ENCODE measurements at places on chromosomes 6 and 20. TPM values are rescaled to one million over a fixed set of nuclear protein-coding genes. Genes with fewer than 3 reads are reported as not detected.

DNA sequence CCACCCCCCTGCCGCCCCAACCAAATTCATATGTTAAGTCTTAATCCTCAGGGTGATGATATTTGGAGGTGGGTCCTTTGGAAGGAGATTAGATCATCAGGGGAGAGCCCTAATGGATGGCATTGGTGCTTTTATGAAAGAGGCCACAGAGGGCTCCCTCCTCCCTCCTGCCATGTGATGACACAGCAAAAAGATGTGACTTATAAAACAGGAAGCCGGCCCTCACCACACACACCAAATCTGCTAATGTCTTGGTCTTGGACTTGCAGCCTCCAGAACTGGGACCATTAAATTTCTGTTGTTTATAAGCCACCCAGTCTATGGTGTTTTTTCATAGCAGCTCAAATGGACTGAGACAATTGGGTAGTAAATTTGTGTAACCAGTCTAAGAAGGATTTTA, 176.3 kb downstream of the ADGRG6 start:
- H3K27me3 ChIP-seq: no peaks in the 10 kb centered on the region
- no peaks in the 10 kb centered on the region for H3K4me1 ChIP-seq
- no peak for DNase-seq
- H3K4me3 ChIP-seq: no peak overlapping the region
- no peaks in the 10 kb centered on the region for H3K36me3 ChIP-seq
- no peak overlapping the region for H3K27ac ChIP-seq

Gene LAMA4
- total RNA-seq: 10.6 TPM

- DNase-seq: no peak
- H3K36me3 ChIP-seq: peaks cover 12% of the 10 kb centered on the region
- H3K4me3 ChIP-seq: no peak overlapping the region
- H3K4me1 ChIP-seq: no peaks in the 10 kb centered on the region
- H3K27ac ChIP-seq: no peak overlapping the region
- H3K27me3 ChIP-seq: no peaks in the 10 kb centered on the region
These were observed 38.2 kb downstream of the MDN1 start for GRCh38 chr6:89781070-89782034.

Gene COQ3
- 7.3 TPM for total RNA-seq

DNA sequence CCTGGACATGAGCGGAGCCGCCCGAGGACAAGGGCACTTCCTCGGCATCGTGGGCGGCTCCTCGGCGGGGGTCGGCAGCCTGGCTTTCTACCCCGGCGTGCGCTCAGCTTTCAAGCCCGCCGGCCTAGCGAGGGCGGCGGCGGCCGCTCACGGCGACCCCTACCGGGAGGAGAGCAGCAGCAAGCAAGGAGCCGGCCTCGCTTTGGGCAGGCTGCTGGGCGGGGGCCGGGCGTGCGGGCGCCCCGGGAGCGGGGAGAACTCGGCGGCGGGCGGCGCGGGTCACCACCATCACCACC, 6.7 kb downstream of the PRDM13 start:
- peaks cover 69% of the 10 kb centered on the region for H3K27me3 ChIP-seq
- no peaks in the 10 kb centered on the region for H3K36me3 ChIP-seq
- no peak overlapping the region for H3K27ac ChIP-seq
- H3K4me3 ChIP-seq: no peak overlapping the region
- peaks cover 21% of the 10 kb centered on the region for H3K4me1 ChIP-seq

DNA sequence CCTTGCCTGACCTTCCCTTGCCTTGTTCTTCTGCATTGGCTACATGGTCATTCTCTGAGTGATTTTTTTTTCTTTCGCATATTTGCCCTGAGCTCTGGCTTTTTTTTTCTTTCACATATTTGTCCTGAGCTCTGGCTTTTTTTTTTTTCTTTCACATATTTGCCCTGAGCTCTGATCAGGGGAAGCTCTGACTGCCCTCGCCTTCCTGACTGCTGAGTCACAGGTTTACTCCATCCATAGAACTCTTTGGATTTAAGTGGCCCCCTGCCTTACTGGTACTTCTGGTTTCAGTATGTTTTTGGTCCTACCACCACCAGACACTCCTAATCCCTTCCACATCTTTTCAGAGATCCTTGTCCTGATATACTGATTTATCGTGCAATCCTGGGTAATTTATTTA, 201.1 kb downstream of the OGFRL1 start:
- DNase-seq: no peak
- no peak overlapping the region for H3K27ac ChIP-seq
- no peak overlapping the region for H3K4me3 ChIP-seq
- no peaks in the 10 kb centered on the region for H3K4me1 ChIP-seq
- no peaks in the 10 kb centered on the region for H3K36me3 ChIP-seq

DNA sequence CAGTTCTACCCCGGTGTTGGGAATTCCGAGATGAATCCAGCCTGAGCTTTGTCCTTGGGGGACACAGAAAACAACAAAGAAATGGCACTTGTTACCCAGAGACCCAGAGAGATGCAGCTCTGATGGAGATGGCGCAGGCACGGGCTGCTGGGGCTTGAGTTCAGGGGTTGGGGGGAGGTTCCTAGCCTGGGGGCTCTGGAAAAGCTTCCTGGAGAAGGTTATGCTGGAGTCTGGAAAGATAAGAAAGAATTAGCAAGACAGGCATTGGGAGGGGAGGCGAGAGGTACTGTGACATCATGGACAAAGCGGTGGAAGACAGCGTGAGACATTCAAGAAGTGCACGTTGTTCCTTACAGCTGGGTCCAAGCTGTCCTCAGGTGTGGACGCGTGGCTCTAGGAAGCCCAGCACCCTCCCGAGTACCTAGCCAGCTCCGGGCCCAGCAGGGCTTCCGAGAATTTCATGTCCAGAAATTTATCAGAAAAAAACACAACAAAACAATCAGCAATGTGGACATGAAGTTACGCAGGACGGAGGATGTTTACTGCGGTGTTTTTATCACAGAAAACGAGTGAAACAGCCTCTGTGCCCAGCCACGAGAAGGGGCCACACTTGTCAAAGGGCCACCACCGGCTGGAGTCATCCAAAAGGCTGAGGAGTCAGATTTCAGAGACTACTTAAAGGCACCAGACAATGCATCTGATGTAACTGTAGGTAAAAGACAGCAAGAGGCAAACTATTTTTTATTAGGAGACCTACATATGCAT, 39.5 kb downstream of the C20orf203 start:
- H3K4me3 ChIP-seq: no peak overlapping the region
- H3K27me3 ChIP-seq: no peaks in the 10 kb centered on the region
- H3K4me1 ChIP-seq: no peaks in the 10 kb centered on the region
- DNase-seq: no peak
- no peaks in the 10 kb centered on the region for H3K36me3 ChIP-seq

GRCh38 chr6:75556240-75556639, 45.4 kb upstream of the SENP6 start:
- no peak for DNase-seq
- H3K4me3 ChIP-seq: no peak overlapping the region
- H3K36me3 ChIP-seq: no peaks in the 10 kb centered on the region
- no peak overlapping the region for H3K27ac ChIP-seq
- no peaks in the 10 kb centered on the region for H3K4me1 ChIP-seq

DNA sequence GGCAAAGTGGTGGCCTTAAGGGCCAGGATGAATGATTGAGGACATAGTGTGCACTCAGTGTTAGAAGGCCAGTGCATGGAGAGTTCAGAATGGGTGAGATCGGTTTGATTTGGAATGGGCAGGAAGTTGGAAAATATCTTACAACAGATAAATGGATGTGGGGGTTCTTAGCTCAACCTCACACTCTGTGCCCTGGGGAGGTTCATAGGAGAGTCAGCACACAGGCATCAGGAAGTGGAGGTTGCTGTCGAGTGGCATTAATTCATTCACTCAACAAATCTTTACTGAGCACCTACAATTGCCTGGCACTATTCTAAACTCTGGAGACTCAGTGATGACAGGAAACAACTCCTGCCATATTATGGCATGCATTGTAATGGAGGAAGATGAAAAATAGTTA, 313.7 kb upstream of the SUPT3H start:
- H3K4me3 ChIP-seq: no peak overlapping the region
- no peaks in the 10 kb centered on the region for H3K27me3 ChIP-seq
- no peak overlapping the region for H3K27ac ChIP-seq
- no peaks in the 10 kb centered on the region for H3K36me3 ChIP-seq
- no peak for DNase-seq

GRCh38 chr20:40617594-40617993, 71.4 kb downstream of the MAFB start:
- H3K4me3 ChIP-seq: no peak overlapping the region
- H3K27me3 ChIP-seq: no peaks in the 10 kb centered on the region
- H3K4me1 ChIP-seq: no peaks in the 10 kb centered on the region
- H3K36me3 ChIP-seq: no peaks in the 10 kb centered on the region
- H3K27ac ChIP-seq: no peak overlapping the region

Gene BPI
- not detected for total RNA-seq

Measured in body of pancreas (tissue), 4 donors.